ENCODE measurements at places on chromosomes 11 and 22.

DNA sequence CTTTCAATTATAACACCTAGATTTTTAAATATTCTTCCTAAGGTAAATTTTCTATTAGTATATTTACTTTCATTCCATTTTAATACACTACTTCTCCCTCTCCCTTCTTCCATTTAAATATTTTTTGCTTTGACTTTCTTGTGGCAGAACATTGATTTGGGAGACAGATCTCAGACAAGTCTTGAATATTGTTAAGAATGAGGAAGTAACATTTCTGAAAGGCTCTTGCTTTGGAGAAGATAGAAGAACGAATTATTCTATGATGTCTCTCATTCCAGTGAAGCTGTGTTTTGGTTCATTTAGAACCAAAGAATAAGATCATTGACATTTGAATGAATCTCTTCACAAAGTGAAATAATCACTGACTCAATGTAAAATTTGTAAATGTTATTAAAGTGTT is 2.4 kb downstream of the IPO7 start:
- no peak for DNase-seq

- DNase-seq, result no peak
These were observed 45.0 kb downstream of the TEAD1 start for GRCh38 chr11:12719221-12719620.

DNA sequence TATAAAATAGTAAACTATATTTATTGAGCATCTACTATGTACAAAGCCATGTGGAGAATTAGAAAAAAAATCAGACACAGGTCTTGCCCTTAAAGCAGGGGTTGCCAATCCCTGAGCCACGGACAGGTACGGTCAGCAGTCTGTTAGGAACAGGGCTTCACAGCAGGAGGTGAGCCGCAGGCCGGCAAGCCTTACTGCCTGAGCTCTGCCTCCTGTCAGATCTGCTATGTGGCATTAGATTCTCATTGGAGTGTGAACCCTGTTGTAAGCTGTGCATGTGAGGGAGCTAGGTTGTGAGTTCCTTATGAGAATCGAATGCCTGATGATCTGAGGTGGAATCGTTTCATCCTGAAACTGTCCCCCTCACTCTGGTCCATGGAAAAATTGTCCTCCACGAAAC is 2.1 kb upstream of the RAG2 start:
- no peak for DNase-seq

- no peak for DNase-seq
These were observed 12.2 kb upstream of the MRPL17 start for GRCh38 chr11:6695377-6695776.

DNA sequence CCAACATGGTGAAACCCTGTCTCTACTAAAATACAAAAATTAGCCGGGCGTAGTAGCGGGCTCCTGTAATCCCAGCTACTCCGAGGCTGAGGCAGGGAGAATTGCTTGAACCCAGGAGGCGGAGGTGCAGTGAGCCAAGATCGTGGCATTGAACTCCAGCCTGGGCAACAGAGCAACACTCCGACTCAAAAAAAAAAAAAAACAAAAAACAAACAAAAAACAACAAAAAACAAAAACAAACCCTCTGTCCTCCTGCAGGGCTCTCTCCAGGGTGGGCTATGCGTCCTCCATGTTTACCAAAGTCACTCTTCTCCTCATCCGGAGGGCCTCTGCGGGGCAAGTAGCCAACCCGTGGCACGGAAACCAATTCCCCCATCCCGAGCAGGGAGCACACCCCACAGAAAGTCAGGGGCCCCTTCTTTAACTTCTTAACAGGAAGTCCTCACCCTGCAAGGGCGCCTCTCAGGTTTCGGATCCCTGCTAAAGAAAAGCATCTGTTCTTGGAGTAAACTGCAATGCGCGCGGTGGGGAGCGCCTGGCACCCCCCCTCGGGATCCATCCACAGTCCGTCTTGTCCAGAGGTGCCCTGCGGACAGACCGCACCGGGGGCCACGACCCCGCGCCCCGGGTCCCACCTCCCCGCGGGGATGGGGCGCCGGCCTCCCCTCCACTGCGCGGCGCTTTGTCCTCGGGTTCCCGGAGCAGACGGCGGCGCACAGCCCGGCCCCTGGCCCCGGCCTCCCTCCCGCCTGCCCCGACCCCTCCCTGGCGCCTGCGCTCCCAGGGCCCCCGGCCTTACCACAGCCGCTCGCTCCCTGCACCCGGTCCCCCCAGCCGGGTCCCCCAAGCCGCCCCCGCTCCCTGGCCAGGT is 712 bp downstream of the CERK start:
- DNase-seq, result no peak

GRCh38 chr11:134293119-134294113 is 17.2 kb downstream of the GLB1L3 start:
- no peak for DNase-seq

- DNase-seq, result no peak
These were observed 109.9 kb upstream of the CADM1 start for GRCh38 chr11:115613986-115614632.

GRCh38 chr22:41359376-41359775 is 22.4 kb upstream of the TEF start:
- DNase-seq, result no peak

All from activated T-cell treated with anti-CD3 and anti-CD28 coated beads for 4 hours (primary cell).